C1 segment of cervical spinal cord (tissue), 14 donors: ENCODE measurements at places on chromosomes 1 and 21.

DNA sequence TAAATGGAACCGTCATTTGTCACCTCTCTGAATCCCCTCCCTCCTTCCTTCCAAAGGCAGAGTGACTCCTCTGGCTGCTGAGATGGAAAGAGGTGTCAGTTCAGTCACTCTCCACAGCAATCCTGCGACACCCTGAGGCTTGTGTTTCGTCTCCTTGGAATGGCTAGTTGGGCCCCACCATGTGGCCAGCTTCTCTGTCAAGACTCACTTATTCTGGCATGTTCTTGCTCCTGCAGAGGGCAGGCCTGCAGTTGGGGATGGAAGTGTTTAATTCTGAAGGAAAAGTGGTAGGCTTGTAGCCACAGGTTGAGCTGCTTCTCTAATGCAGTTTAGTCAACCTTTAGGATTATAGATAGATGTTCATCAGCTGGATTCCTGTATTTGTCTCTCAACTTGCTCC lies 149.6 kb downstream of the LMO4 start:
- DNase-seq, result no peak

DNA sequence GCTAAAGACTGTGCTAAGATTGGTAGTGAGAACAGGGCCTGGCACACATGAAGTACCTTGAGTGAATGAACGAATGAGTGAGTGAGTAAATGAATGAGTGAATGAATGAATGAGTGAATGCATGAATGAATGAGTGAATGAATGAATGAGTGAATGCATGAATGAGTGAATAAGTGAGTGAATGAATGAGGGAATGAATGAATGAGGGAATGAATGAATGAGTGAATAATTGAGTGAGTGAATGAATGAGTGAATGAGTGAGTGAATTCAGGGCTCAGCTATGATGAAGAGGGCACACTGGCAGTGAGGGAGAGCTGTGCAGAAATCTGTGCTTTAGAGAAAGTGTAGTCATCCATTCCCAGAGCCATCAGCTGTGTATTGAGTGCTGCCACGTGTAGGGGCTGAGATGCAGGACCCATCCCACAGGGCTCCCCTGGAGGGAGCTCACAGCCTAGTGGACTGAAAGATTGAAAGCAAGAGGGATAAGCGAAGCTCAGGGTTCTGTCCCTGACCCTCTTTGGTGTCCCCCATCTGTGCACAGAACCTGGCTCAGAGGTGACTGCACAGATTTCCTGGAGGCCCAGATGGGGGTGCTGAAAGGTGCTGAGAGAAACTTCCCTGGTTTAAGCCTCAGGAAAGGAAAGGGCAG lies 217.9 kb upstream of the VAMP3 start:
- no peak for DNase-seq

DNA sequence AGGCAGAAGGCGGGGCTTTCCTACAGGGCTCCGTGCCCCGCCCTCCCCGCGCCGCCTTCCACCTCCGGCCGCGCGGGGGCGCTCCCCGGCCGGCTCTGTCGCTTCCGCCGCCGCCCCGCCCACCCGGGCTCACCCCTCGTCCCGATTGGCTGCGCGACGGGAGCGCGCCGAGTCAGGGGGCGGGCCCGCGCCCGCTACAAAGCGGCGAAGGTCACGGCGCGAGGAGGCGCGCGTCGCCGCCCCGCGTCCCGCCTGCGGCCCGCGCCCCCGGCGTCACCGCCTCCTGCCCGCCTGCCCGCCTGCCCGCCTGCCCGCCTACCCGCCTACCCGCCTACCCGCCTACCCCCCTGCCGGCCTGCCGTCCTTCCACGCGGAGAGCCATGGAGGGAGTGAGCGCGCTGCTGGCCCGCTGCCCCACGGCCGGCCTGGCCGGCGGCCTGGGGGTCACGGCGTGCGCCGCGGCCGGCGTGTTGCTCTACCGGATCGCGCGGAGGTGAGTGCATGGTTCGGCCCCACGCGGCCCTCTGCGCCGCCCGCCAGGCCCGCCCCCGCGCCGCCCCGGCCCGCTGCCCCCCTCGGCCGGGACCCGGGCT lies at the start of gene TMEM201:
TMEM201 (plus strand) TSS at position 361 of the 593 bp plus-strand sequence; CDS start at position 381, 20 bp downstream.
- DNase-seq, result peak; percentile 80

GRCh38 chr1:16348414-16349182 lies 3.7 kb downstream of the FBXO42 start:
- DNase-seq, result no peak

GRCh38 chr1:219126377-219126776 lies 47.3 kb upstream of the LYPLAL1 start:
- DNase-seq, result no peak

DNA sequence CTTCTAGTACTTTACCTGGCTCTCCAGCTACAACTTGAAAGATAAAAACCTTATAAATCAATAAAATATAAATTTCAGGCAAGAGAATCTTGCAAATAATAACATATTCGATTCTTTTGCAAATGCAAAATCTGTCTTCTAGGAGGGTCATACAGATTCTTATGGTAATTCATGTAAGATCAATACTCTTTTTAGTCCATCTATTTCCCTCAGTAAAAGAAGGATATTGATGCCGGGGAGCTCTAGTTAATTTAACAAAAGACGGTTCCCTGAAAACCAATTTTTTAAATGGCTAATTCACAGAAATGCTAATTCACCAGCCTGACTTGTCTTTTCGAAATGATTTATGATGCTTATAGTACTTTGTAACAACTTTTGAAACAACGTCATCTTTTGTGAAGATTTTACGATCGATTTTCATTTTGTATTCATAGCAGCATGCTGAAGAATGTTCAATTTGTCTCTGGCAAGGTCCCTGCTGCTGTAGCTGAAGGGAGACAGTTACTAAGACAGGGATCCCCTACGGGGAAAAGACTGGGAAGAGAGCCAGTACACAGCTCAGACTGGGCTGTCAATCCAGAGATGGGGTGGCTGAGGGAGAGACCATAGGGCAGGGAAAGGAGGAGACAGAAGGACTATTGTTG lies 90.6 kb upstream of the SPAG17 start:
- no peak for DNase-seq

DNA sequence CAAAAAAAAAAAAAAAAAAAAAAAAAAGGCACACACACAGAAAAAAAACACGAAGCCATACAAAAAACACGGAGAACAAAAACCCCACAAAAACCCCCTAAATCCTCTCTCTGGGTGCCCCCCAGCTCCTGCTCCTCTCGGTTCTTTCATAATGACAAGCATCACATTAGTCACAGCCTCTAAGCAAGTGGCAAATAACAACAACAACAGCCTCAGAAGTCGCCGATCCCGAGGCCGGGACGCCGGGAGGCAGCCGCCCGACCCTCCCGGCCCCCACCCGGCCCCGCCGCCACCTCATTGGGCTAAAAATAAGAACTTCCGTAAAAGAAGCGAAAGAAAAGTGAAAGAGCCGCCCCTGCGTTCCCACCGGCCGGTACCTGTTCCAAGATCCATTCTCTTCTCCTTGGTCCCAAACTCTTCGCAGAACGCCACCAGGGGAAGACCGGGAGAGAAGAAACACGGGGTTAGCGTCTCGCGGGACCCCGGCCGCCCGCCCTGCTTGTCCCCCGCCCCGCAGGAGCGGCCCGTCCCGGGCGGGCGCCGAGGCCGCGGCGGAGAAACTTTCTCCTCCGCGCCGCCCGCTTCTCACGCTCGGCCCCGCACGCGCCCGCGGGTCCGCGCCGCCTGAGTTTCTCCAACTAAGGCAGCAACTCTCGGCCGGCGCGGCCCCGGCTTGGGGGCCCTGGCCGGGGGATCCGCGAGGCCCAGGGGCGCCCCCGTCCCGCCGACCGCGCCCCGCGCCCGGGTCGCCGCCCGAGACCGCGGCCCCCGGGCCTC lies 102.8 kb downstream of the CASZ1 start:
- no peak for DNase-seq
